ENCODE measurements at places on chromosomes 6 and 20. TPM values are rescaled to one million over a fixed set of nuclear protein-coding genes. Genes with fewer than 3 reads are reported as not detected.

The GPLD1 gene
- total RNA-seq, result 4.0 TPM

The COL9A3 gene
- 22.4 TPM for total RNA-seq

The MATN4 gene
- total RNA-seq, result 0.17 TPM

The BACH2 gene
- total RNA-seq, result 5.6 TPM

The AARS2 gene
- total RNA-seq, result 8.9 TPM

The MAN1A1 gene
- 111 TPM for total RNA-seq

The GSTA1 gene
- not detected for total RNA-seq

The IL17F gene
- not detected for total RNA-seq

The POM121L2 gene
- total RNA-seq, result not detected

- H3K4me1 ChIP-seq, result peaks cover 28% of the 10 kb centered on the region
- no peak for DNase-seq
- no peak overlapping the region for H3K4me3 ChIP-seq
- H3K27me3 ChIP-seq, result no peaks in the 10 kb centered on the region
- H3K36me3 ChIP-seq, result no peaks in the 10 kb centered on the region
Observed at GRCh38 chr6:21881969-21882465, 288.5 kb downstream of the SOX4 start.

GRCh38 chr6:45737331-45738056, 278.2 kb downstream of the CLIC5 start:
- H3K4me3 ChIP-seq, result no peak overlapping the region
- no peaks in the 10 kb centered on the region for H3K36me3 ChIP-seq
- H3K4me1 ChIP-seq, result no peaks in the 10 kb centered on the region
- no peak for DNase-seq
- no peaks in the 10 kb centered on the region for H3K27me3 ChIP-seq

DNA sequence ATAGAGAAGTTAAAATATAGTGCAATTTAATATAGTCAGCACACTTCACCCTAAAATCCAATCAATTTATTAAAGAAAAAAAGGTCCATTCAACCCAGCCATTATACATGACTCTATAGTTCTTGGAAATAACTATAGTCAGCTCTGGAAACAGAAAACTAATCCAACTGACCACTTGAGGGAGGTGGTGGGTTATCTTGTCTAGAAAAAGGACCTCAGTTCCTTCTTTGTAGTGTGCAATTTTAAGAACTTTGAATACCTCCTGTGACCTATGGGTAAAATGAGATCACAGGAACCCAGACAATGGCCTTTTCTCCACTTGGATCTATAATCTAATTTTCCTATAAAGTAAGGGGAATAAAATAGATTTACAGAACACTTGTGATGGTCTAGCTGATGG, 163.6 kb upstream of the CENPW start:
- no peaks in the 10 kb centered on the region for H3K4me1 ChIP-seq
- no peaks in the 10 kb centered on the region for H3K27me3 ChIP-seq
- H3K27ac ChIP-seq, result no peak overlapping the region

DNA sequence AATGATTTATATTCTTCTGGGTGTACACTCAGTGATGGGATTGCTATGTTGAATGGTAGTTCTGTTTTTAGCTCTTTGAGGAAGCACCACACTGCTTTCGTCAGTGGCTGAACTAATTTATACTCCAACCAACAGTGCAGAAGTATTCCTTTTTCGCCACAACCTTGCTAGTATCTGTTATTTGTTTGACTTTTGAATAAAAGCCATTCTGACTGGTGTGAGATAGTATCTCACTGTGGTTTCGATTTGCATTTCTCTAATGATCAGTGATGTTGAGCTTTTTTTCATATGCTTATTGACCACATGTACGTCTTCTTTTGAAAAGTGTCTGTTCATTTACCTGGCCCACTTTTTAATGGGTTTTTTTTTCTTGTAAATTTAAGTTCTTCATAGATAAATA, 583.8 kb upstream of the ARID1B start:
- H3K4me3 ChIP-seq, result no peak overlapping the region
- no peaks in the 10 kb centered on the region for H3K36me3 ChIP-seq
- H3K27me3 ChIP-seq, result no peaks in the 10 kb centered on the region
- H3K27ac ChIP-seq, result no peak overlapping the region
- no peaks in the 10 kb centered on the region for H3K4me1 ChIP-seq

DNA sequence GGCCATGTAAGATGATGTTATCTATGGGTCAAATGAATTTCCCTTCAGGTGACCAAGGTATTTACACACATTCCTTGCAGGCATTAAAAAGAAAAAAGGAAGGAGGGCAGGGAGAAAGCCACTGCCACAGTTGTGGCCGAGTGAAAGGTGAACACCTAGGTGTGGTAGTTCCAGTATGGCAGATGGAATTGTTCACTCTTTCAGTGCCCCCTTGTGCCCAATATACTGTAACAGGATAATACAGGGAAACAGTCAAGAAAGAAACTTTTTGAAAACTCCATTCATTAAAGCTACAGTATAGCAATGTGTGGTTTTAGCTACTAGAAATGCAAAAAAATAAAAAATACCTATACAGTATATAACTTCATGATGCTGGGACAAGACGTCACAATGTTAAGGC, 52.1 kb downstream of the BMP2 start:
- no peak overlapping the region for H3K4me3 ChIP-seq
- no peaks in the 10 kb centered on the region for H3K27me3 ChIP-seq
- no peak overlapping the region for H3K27ac ChIP-seq
- no peaks in the 10 kb centered on the region for H3K36me3 ChIP-seq
- no peaks in the 10 kb centered on the region for H3K4me1 ChIP-seq
- DNase-seq, result no peak

DNA sequence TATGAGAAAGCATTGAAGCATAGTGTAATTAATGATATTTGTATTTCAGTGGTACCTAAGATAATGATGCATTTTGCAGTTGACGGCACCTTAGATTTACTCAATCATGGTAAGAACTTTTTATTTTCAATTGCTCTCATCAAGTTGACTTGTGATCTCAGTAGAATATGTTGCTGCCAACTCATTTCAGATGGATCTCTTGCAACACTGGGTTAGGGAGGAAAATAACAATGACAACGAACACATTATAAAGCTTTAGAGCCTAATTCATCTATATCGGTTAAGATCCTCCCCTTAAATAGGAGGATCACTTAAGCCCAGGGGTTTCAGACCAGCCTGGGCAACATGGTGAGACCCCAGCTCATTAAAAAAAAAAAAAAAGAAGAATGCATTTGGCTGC, 18.0 kb upstream of the TBC1D22B start:
- no peaks in the 10 kb centered on the region for H3K27me3 ChIP-seq
- peaks cover 36% of the 10 kb centered on the region for H3K4me1 ChIP-seq
- no peak for DNase-seq
- H3K36me3 ChIP-seq, result no peaks in the 10 kb centered on the region
- H3K4me3 ChIP-seq, result no peak overlapping the region
- peak overlapping the region; percentile 75 for H3K27ac ChIP-seq

GRCh38 chr6:23736577-23736976, 389.4 kb upstream of the NRSN1 start:
- no peaks in the 10 kb centered on the region for H3K27me3 ChIP-seq
- no peak overlapping the region for H3K4me3 ChIP-seq
- DNase-seq, result no peak

DNA sequence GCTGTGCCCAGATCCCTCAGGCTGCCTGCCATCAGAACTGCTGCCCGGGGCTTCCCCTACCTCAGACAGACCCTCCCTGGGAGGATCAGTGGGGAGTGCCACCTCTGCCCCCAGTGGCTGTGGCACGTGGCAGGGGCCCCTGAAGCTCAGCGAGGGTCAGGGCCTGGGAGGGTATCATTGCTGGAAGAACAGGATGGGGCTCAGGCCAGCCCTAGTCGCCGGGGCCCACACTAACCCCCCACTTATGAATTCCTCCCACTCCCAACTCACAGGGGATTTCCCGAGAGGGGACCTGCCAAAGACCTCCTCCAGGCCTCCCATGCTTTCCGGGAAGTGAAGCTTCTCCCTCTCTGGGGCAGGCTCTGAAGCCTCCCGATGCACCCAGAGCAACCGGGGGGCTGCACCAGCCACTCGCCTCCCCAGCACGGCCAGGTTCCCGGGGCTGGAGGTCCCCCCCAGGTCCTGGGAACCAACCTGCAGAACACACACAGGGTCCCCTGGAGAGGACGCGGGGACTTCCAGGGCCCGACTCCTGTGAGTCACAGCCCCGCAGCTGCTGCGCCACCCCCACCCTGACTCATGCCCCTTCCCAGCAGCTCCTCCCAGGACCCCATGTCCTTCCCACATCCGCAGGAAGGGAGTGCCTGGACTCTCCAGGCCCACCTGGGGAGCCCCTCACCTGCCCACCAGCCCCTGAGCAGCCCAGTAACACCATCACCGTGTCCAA, 2.5 kb downstream of the TNFRSF6B start:
- H3K36me3 ChIP-seq, result peaks cover 7% of the 10 kb centered on the region

DNA sequence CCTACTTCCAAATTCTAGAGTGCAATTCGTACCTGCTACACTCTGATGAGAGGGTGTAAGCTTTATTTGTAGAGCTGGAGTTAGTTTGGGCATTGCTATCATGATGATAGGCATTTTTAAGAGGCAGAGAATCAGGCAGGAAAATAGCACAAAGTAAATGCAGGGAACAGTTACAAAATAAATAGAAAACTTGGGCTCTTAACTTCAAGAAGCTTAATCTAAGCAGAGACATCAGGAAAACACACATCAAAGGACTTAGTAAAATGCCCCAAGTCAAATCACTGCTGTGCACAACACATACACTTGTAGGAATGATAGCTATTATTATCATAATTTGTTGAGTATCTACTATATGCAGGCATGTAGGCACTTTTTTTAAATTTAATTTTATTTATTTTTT, 381.2 kb downstream of the CD83 start:
- H3K4me1 ChIP-seq, result no peaks in the 10 kb centered on the region
- H3K36me3 ChIP-seq, result no peaks in the 10 kb centered on the region
- no peaks in the 10 kb centered on the region for H3K27me3 ChIP-seq

DNA sequence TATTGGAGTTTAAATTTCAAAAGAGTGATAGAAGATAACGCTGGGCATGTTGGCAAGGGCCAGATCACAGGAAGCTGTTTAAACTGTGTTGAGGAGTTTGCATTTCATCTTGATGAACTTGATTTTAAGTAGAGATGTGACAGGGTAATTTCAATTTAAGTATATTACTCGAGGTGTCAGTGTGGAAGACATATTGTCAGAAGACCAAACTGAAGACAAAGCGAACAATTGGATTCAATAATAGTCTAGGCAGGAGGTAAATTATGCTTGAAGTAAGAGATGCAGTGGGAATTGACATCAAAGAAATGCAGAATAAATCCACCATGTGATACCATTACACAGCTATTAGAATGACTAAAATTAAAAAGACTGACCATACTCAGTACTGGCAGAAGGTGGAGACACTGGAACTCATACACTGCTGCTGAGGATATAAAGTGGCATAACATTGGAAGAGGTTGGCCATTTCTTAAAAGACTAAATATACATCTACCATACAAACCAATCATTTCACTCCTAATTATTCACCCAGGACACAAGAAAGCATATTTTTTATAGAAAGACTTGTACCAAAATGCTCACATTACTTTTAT, 240.8 kb downstream of the ARHGAP18 start:
- no peaks in the 10 kb centered on the region for H3K36me3 ChIP-seq
- H3K27me3 ChIP-seq, result no peaks in the 10 kb centered on the region
- no peak overlapping the region for H3K4me3 ChIP-seq
- no peak overlapping the region for H3K27ac ChIP-seq
- no peaks in the 10 kb centered on the region for H3K4me1 ChIP-seq
- no peak for DNase-seq

GRCh38 chr6:82567621-82568020, 204.0 kb downstream of the TPBG start:
- H3K27me3 ChIP-seq, result no peaks in the 10 kb centered on the region
- no peak overlapping the region for H3K27ac ChIP-seq
- H3K4me1 ChIP-seq, result no peaks in the 10 kb centered on the region
- DNase-seq, result no peak

- H3K27me3 ChIP-seq, result no peaks in the 10 kb centered on the region
- H3K4me1 ChIP-seq, result no peaks in the 10 kb centered on the region
- H3K27ac ChIP-seq, result no peak overlapping the region
- DNase-seq, result no peak
- no peaks in the 10 kb centered on the region for H3K36me3 ChIP-seq
- no peak overlapping the region for H3K4me3 ChIP-seq
Observed at GRCh38 chr6:102417368-102417998, 1024.0 kb downstream of the GRIK2 start.

DNA sequence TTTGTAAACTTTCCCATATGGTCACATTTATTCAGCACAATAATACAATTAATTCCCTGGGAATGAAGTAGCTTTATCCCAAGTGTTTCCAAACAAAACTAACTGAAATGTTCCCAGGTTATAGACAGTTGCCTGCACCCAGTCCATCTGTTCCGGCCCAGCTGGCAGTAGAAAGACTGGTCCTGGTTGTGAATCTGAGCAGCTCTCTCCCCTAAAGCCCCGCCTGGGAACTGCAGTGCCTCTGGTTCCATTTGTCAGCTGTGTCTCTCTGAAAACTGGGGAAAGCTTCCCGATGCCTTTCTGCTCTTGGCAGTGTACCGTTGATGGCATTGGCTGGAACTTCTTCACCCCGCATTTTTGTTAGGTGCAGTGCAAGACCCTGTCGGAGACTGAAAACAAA, 8.7 kb downstream of the MTHFD1L start:
- no peak for DNase-seq
- peaks cover 6% of the 10 kb centered on the region for H3K4me1 ChIP-seq
- no peaks in the 10 kb centered on the region for H3K27me3 ChIP-seq
- H3K36me3 ChIP-seq, result no peaks in the 10 kb centered on the region
- H3K27ac ChIP-seq, result no peak overlapping the region

DNA sequence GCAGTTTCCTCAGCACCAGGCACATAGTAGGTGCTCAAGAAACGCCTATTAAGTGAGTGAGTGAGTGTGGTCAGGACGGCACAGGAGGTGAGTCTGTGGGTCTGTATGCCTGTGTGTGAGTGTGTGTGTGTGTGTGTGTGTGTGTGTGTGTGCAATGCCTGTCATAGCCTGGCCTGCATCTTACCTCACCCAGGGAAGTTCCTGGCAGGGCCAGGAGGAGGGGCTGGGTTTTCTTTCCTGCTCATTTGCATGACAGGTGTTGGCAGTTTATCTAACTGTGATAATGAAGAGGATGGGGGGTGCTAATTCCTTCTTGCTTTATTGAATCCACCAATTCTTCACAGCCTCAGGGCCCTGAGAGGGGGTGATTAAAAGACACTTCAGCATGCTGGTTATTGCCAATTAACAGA, 146.7 kb upstream of the MLN start:
- no peaks in the 10 kb centered on the region for H3K4me1 ChIP-seq
- DNase-seq, result no peak
- H3K27ac ChIP-seq, result no peak overlapping the region
- H3K36me3 ChIP-seq, result no peaks in the 10 kb centered on the region
- H3K4me3 ChIP-seq, result no peak overlapping the region
- H3K27me3 ChIP-seq, result no peaks in the 10 kb centered on the region

- H3K27ac ChIP-seq, result no peak overlapping the region
- H3K36me3 ChIP-seq, result no peaks in the 10 kb centered on the region
- H3K27me3 ChIP-seq, result no peaks in the 10 kb centered on the region
- no peak overlapping the region for H3K4me3 ChIP-seq
Observed at GRCh38 chr6:112835078-112835477, 487.9 kb downstream of the RFPL4B start.

DNA sequence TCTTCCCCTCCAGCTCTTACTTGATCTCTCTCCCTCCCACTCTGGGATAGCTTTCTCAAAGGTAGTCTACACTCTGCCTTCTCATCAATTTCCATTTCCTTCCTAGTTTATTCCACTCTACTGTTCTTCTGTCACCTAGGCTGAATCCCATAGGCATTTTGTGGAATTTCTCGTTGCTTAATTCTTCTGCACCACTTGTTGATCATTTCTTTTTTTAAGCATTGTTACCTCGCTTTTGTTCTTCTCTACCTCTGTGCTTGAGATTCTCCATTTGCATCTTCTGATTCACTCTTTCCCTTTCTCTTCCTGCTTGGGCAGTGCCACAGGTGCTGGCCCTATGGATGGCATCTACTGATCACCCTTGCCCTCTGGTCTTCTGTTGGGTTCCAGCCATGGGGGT, 567.2 kb downstream of the CDH26 start:
- no peaks in the 10 kb centered on the region for H3K4me1 ChIP-seq
- no peak for DNase-seq
- H3K27me3 ChIP-seq, result no peaks in the 10 kb centered on the region
- no peak overlapping the region for H3K4me3 ChIP-seq
- no peak overlapping the region for H3K27ac ChIP-seq
